Mucosa of gallbladder (tissue), 1 donor: ENCODE measurements at places on chromosomes 5 and 9.

DNA sequence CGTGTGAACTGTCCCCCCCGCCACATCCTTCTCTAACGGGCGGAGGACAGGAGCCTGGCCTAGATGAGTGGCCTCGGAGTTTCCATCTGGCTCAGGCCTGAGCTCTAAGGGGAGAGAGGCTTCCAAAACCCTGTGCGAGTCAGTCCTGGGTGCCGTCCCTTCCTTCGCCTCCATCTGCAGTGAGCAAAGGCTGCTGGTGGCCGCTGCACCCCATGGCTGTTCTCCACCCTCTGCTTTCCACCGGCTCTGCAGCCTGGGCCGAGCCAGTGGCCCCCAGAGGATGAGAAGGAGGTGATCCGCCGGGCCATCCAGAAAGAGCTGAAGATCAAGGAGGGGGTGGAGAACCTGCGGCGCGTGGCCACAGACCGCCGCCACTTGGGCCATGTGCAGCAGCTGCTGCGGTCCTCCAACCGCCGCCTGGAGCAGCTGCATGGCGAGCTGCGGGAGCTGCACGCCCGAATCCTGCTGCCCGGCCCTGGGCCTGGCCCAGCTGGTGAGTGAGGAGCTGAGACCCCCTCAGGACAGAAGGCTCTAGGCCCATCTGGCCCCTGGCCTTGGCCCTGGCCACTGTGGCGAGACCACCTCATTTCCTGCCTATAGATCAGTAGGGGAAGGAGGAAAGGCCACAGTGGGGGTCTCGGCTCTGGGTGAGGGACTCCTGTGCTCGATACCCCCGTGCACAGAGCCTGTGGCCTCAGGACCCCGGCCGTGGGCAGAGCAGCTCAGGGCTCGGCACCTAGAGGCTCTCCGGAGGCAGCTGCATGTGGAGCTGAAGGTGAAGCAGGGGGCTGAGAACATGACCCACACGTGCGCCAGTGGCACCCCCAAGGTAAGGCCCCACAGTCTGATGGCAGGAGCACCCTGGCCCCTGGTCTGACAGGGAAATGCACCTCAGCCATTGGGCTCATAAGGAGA, 3.0 kb downstream of the PKN3 start:
- no peak for DNase-seq

GRCh38 chr5:159031513-159031912, 68.2 kb downstream of the EBF1 start:
- DNase-seq: no peak

DNA sequence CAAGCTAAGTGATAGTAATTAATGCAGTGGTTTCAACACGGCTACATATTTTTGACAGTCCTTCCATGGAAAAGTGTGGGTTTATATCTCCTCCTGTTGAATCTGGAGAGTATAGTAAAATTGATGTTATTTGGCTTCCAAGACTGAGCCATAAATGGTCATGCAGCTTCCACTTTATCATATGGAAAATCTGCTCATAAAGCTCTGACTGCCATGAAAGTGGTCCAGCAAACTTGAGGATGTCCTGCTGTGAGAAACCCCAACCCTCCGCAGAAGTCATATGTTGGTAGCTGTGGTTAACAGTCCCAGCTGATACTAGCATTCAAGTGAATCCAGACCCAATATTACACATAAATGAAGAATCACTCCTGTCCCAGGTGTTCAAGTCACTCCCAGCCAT, 378.3 kb downstream of the KCTD16 start:
- DNase-seq: no peak

GRCh38 chr5:50853151-50853550, 186.7 kb downstream of the PARP8 start:
- DNase-seq: peak; percentile 21

GRCh38 chr9:7976167-7976755, 176.7 kb upstream of the DMAC1 start:
- DNase-seq: no peak

- DNase-seq: no peak
These were observed 1.9 kb downstream of the SLC36A1 start for GRCh38 chr5:151449297-151449696.
